ENCODE measurements at places on chromosomes 13 and 19. TPM values are rescaled to one million over a fixed set of nuclear protein-coding genes. Genes with fewer than 3 reads are reported as not detected.

The KIR2DL4 gene
- total RNA-seq = not detected

The SERTAD3 gene
- total RNA-seq = 18.6 TPM

The MATK gene
- total RNA-seq = 0.15 TPM

The BRCA2 gene
- 16.3 TPM for total RNA-seq

The ZNF471 gene
- 5.0 TPM for total RNA-seq

The ZNF615 gene
- total RNA-seq = 9.4 TPM

The ATP1A3 gene
- 0.15 TPM for total RNA-seq

The HCST gene
- total RNA-seq = 0.87 TPM

The ZNF208 gene
- 0.33 TPM for total RNA-seq

The SYT3 gene
- total RNA-seq = under 0.01 TPM

The OR4F17 gene
- total RNA-seq = not detected

The URAD gene
- total RNA-seq = not detected

The POMP gene
- total RNA-seq = 162 TPM

The OVOL3 gene
- not detected for total RNA-seq

The LIM2 gene
- total RNA-seq = not detected

The ZNF460 gene
- 49.5 TPM for total RNA-seq

The USPL1 gene
- total RNA-seq = 15.5 TPM

The JSRP1 gene
- 0.15 TPM for total RNA-seq

The RDH8 gene
- not detected for total RNA-seq

The TTC9B gene
- 0.17 TPM for total RNA-seq

The OR7D2 gene
- not detected for total RNA-seq

The RAB20 gene
- total RNA-seq = 8.3 TPM

All from smooth muscle cell of trachea (primary cell).